ENCODE measurements at places on chromosomes 7 and 10.

DNA sequence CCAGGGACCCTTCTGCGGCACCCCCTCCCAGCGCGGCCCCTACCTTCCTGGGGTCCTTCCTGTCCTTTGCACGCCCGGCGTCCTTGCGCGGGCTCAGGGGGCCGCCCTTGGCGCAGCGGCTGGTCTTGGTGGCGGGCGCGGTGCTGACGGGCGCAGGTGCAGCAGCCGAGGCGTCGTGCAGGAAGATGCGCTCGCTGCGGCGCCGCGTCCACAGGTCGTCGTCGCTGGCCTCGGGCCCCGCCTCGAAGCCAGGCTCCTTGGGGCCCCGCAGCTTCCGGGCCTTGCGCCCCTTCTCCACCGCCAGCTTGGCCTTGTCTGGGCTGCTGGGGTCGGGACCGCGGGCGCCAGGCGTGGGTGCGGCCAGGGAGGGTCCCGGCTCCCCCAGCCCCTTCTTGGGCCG lies 49.8 kb downstream of the SLC29A4 start:
- no peak for DNase-seq

DNA sequence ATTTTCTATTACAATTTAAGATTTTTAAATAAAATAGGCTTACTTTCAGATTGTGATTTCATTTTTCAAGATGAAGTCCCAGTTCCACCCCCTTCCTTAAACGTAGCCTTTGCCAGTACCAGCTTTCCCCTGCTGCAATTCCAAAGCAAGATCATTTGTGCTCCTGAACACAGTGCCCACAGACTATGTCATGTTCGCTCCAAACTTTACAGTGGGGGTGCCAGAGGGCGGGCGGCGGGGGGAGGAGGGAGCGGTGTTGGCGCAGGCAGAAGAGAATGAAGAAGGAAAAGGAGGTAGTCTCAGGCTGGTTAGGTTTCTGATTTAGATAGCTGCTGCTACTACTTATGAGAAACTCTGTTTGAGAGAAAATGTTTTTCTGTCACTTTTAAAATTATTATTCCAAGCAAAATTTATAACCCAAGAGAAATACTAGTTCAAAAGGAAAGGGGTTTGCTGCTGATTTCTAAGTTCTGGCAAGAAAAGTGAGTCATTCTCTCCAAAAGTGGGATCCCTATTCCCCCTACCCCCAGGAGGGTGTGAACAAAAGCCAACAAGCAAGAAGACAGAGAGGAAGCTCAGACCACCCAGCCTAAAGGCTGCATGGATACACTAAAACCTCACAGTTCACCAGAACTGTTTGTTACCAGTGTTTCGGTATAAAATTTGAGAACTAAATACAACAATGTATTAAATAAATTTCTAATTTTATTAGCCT lies 109.6 kb downstream of the SRPK2 start:
- no peak for DNase-seq

GRCh38 chr7:68613405-68613804 lies 984.9 kb upstream of the AUTS2 start:
- DNase-seq = no peak

DNA sequence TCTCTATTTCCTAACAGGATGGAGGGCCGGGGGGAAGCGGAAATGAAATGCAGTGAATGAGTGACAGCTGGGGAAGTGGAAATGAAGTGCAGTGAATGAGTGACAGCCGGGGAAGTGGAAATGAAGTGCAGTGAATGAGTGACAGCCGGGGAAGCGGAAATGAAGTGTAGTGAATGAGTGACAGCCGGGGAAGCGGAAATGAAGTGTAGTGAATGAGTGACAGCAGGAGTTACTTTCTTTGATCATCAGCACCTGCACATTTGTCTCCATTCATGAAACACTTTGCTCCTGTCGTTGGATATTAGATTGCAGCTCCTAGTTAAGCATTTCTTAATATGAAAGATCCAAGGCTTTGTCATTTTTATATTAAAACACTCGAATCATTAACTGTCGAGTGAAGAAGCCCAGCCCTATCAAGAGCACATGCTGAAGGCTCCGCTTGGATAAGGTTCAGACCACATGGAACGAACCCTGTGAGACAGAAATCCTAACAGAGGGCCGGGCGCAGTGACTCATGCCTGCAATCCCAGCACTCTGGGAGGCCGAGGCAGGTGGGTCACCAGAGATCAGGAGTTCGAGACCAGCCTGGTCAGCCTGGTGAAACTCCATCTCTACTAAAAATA lies 406.0 kb upstream of the ADARB2 start:
- DNase-seq = no peak

DNA sequence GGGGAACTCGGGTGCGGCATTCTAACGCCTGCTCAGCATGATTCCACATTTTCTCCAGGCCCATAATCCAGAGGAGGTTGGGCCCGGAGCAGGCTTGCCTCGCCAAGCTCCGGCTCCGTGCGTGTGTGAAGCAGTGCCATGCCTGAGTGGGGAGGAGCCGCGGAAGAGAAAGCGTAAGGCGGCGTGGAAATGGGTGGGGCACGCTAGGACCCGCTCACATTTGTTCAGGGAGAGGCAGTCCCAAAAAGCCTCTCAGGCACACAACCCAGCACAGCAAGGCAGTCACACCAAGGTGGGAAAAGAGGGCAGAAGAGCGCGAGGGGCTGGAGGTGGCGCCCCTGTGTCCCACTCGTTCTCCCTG lies 695 bp upstream of the VDAC2 start:
- DNase-seq = peak; percentile 81

DNA sequence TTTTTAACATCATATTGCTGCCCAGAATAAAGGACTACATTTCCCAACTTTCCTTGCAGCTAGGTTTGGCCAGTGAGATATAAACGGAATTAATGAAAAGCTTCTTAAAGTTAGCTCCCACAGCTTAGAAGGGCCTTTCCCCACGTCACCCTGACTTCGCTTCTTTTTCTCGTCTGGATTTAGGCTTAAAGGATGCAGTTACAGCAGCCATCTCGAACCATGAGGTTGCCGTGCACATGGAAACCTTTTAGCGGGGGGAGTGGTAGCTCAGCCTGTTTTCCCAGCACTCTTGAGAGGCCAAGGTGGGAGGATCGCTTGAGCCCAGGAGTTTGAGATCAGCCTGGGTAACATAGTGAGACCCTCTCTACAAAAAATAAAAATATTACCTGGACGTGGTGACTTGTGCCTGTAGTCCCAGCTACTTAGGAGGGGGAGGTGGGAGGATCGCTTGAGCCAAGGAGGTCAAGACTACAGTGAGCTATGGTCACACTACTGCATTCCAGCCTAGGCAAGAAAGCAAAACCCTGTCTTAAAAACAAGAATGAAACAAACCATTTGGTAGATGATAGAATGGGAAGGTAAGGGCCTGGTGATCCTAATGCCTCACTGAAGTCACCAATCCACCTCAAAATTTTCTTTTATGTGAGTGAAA lies 64.3 kb upstream of the C1GALT1 start:
- DNase-seq = no peak

- DNase-seq = no peak
These were observed 348.5 kb downstream of the GRID1 start for GRCh38 chr10:86017841-86018734.

DNA sequence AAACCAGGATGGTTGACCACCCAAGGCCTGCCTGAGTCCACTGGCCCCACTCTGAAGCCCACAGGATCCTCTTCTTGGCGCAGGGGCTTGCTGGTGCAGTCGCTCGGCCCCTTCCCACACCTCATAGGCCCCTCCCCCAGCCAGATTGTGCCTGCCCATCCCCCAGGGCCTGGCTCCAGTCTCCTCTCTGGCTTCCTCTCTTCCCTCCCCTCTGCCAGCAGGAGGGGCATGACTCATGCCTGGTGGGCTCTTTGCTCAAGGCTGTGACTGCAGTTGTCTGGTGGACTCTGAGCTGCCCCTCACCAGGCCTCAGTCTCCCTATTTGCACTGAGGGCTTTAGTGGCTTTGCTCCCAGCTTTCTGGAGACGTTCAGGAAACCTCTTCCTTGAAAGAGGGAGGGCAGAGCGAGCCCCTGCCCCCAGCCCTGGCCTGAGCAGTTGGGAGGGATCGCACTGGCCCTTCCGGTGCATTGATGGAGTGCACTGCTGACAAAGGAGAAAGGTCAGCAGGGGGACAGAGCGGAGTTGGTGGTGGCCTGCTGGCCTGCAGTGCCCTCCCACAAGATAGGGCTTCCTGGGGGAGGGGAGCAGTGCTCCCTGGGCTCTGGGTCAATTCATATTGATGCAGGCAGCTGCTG lies 60.7 kb downstream of the ZMIZ1 start:
- no peak for DNase-seq

- DNase-seq = peak; percentile 71
These were observed 23.8 kb upstream of the GLCCI1 start for GRCh38 chr7:7944619-7945282.

DNA sequence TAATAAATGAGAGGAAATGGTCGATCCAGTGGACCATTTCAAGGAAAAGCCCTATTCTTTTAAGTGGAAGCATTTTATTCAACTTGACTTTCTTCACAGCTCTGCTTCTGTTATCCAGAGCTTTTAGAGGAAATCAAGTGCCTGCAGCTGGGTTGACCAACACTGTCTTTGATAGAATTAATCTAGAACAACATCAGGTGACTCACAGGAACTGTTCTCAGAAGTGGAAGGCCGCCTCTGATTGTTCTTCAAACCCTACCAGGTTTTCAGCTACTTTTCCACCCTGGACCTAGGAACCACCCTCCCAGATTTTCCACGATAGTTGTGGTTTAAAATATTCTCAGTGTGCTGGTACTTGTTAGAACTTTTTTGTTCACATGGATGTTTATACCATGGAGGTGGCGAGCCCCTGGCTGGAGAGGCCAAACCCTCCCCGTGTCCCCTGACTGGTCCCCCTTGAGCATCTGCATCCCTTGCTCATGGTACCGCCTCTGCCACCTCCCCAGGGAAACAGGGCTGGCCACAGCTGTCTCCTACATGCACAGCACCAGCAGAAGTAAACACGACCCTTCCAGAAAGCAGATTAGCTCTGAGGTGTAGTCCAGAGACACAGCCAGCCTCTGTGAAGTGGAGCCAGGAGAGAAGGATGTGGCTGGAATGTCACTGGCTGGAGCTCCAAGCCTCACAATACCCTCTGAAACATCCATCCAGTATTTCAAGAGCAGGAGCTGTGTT lies 293.3 kb downstream of the USP6NL start:
- DNase-seq = no peak

DNA sequence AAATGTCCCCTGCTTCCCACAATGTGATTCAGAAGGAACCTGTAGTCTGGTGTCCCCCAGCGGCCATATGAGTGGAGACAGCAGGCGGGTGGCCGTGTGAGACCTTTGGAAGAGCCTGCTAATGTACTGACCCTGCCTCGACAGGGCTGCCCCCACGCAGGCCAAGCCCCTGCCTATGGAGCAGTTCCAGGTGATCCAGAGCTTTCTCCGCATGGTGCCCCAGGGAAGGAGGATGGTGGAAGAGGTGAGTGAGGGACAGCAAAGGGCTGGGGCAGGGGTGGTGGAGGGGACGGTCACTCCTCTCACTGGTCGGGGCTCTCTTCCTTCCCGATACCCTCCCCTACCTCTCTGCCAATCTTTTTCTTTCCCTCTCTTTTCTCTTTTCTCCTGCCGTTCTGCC lies 55.7 kb downstream of the PALD1 start:
- no peak for DNase-seq

DNA sequence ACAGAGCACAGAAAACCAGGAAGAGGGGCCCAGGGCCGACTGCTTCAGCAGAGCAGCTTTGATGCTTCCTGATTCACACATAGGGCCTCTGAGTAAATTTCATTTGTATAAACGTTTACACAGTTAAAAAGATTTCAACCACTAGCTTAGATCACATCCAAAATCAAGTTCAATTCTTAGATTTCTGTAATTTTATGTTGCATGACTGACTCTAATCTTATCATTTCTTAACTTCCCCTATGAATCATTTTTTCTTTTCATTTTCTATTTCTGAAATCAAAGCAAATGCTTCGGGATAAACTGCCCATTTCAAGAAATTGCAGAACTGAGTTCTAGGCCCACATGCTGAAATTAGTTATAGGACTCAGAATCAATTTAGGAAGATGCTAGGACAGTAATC lies 224.7 kb downstream of the INHBA start:
- no peak for DNase-seq

Data from CD4-positive, alpha-beta T cell treated with Interleukin-10 for 1 hour (primary cell).